ENCODE measurements at places on chromosomes 1 and 21. TPM values are rescaled to one million over a fixed set of nuclear protein-coding genes. Genes with fewer than 3 reads are reported as not detected.

Gene SLX9
- 50.9 TPM for total RNA-seq

Gene SLC5A9
- not detected for total RNA-seq

Gene EDN2
- not detected for total RNA-seq

Gene DMRTA2
- total RNA-seq: not detected

Gene CLDN17
- total RNA-seq: not detected

Gene FAM177B
- total RNA-seq: not detected

All from Panc1 (cell line).